ENCODE measurements at places on chromosomes 1 and 21.

DNA sequence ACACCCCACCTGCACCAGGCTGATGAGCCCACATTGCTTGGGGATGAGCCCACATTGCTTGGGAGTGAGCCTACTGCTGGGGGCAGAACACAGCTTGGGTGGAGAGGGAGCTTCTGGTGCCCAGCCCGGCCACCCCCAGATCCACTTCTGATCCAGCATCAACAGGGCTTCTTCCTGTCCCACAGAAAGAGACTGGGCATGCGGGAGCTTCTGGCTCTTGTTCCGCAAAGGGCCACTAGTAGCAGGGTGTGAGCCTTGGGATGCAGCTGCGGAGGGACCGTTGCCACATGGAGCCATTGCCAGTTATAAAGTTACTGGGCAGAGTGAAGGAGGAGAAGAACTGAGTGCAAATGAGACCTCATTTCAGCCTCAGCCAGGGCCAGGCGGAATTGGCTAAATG is 36.3 kb downstream of the PKP1 start:
- no peak for DNase-seq

DNA sequence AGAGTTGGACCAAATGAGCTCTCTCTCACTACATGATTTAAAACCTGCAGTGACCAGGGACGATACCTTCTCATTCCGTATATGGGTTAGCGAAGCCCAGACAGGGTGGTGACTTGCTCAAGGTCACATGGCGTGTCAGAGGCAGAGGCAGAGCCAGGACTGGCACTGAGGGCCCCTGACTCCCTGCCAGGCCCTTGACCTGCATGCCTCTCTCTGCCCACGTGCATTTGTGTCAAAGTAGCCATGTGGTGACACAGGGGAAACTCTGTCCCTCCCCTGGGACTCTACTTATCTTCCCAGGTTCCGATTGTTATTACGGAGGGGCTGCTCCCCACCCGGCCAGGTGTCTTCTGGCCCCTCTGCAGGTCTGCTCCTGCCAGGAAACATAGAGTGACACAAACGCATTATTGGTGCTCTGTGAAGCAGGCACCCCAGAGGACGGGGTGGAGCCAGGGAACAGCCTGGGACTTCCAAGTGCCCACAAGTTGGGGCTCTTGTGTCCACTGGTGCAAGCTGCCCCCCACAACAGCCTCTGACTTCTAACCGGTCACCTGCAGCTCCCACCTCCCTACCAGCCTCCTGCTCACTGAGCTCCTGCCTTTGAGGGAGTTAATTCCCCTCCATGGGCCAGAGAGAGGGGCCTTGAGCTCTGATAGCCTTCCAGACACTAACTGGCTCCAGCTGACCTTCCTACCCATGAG is 7.3 kb upstream of the TINAGL1 start:
- DNase-seq, result no peak

- DNase-seq, result no peak
Measured at GRCh38 chr1:240967070-240967724, 355.2 kb upstream of the GREM2 start.

DNA sequence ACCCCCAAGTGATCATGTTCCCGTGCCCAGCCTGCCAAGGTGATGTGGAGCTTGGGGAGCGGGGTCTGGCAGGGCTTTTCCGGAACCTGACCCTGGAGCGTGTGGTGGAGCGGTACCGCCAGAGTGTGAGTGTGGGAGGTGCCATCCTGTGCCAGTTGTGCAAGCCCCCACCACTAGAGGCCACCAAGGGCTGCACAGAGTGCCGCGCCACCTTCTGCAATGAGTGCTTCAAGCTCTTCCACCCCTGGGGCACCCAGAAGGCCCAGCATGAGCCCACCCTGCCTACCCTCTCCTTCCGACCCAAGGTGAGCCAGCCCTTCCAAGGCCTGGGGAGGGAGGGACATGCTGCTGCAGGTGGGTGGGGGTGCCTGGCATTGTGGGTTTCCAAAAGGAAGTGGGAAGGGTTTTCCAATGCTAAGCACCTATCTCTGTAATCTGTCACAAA is 2.3 kb downstream of the TRIM46 start:
- DNase-seq, result no peak

DNA sequence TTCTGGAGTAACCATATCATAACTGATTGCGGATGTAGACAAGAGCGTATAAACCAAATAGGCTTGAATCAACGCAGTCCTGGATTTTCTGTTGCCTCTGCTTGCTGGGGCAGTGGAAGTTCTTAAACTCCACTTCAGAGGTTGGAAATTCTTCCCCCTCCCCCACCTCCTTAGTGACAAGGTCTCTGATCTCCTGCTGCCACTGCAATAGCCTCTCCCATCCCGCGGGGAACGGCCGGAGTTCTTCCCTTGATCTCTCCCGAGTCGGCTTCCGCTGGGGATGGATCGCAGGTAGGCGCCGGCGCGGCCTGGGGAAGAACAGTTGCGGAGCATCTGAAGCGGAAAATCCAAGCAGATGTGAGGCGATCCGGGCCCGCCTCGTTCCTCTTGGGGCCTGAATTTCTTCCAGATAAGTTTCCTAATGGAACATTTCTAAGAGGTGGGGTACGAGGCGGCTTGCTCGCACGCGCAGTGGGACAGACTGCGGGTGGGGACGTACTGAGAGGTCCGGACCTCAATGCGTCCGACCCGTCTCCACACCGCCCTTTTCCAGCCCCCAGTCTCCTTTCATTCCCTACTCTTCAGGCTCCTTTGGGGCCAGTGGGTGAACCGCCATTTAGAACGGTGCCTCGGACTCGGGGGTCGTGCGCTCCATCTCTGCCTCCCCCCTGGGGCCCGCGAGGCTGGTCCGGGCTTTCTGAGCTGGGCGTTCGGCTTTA is 3.1 kb upstream of the SIM2 start:
- DNase-seq, result no peak

DNA sequence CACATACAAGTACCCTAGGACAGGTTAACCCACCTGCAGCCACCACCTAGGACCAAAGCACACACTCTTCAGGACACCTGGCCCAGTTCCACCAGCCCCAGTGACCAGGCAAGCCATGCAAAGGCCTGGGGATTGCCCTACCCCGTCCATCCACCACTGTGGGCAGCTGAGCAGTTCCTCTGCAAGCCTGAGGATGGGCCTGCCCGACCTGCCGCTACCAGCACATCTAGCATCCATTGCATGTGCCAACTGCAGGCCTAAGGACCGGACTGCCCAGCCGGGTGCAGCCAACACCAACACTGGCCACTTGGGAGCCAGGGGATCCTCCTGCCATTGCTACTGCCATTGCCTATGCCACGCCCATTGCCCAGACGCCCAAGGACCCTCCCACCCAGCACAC is 558.3 kb downstream of the SMYD3 start:
- DNase-seq, result no peak

- DNase-seq, result no peak
Measured at GRCh38 chr21:36425286-36425685, 40.1 kb downstream of the CHAF1B start.

- DNase-seq, result no peak
Measured at GRCh38 chr1:50531027-50531426, 107.8 kb upstream of the DMRTA2 start.

DNA sequence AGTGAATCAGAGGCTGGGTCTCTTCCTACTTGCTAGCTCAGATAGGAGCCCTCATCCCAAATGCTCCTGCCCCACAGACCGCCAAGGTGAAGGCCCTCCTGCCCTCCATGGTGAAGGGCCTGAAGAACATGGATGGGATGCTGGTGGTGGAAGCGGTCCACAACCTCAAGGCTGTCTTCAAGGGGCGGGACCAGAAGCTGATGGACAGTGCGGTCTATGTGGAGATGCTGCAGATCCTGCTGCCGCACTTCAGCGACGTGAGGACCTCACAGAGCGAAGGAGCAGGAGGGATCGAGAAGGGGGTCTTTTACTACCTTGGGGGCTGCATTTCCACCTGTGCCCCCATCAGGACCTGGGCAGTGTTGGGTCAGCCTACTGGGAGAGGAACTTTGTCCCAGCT is 14.6 kb upstream of the TTC4 start:
- no peak for DNase-seq

DNA sequence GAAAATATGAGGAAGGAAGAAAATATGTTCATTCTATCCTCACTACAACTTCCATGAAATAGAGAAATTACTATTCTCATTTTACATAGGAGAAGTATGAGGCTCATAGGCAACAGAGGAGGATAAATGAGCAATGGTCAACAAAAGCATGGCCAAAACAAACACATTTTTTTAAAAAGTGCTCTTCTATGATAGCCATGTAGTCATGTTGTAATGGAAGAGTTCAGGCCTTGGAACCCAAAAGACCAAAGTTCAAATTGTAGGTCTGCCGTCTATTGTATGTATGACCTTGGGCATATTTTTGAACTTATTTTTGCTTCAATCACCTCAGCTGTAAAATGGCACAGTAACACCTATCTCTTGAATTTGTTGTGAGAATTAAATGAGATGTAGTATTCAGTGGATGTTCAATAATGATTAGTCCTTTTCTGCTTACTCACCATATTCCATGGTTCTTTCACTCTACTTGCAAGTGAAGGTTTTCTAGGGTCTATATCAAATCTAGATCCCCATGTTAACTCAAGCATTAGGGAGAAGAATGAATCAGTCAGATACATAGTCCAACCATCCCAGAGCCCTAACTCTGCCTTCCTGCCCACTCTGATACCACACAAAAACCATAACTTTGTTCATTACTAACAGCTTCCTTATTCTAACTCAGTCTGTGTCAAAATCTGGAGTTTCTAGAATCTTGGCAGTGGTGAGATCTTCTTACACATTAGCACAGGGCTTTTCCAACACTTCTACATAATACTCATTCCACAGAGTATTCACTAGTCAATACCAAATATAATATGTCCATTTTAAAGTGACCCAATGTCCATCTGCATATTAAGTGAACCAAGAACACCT is 353.2 kb downstream of the PLPP3 start:
- DNase-seq, result no peak

DNA sequence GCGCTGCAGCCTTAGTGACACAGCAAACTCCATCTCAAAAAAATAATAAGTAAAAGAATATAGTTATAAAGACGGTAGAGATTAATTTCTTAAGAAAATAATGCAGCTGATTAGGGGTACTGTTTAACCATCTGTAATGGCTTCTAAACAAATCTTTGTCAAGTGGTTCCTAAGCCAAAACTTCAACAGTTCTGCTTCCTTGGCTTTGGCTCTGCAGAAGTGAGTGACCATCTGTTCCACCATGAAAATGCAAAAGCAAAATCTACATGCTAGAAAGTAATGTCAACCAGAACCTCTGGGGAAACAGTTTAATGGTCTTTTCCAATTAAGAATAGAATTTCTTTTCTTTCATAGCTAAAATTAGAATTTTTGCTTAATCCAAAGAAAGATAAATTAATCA is 8.3 kb upstream of the SH2D5 start:
- DNase-seq, result no peak

- DNase-seq, result no peak
Measured at GRCh38 chr1:61080413-61081143, 1.8 kb upstream of the NFIA start.

DNA sequence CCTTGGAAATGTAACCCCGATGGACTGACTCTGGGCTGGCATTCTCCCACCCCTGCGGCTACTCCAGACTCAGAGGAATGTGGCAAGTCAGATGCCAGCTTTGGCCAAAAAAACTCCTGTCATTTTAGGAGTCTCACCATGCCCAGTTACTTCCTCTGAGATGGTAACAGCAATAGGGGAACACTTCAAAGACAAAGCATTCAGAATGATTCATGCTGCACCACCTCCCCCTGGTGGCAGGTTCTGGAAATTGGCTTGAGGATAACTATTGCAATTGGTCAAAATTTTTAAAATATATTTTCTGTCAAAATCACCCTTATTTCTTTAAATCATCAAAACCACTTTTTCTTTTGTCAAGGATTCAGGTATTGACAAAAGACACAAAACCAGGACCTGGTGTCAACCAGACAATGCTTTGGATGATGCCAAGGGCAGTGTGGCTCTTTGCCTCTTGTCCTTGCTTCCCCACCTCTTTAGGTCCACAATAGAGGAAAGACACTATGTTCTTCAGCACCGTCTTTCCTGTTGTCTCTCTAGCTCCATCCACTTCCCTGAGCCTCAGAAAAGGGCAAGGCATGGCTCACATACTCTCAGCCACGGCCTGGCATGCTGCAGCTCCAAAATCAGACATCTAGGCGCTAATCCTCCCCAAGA is 9.9 kb upstream of the CDCA8 start:
- DNase-seq, result peak; percentile 76

DNA sequence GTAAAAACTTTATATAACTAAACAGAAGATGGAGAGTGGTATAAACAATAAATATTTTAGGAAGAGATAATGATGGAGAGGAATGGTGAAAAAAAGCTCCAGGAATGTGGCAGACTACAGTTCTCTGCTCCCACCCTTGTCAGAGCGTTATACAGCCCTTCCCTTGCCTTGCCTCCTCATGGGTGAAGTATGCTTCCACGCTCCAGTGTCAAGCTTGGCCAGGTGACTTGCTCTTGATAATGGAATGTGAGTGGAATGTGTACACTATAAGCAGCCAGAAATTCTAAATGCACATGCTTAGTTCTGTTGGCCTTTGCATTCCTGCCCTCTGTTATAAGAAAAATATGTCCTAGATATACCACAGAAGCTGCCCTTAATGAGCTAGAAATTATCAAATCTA is 24.7 kb upstream of the POGK start:
- DNase-seq, result no peak

DNA sequence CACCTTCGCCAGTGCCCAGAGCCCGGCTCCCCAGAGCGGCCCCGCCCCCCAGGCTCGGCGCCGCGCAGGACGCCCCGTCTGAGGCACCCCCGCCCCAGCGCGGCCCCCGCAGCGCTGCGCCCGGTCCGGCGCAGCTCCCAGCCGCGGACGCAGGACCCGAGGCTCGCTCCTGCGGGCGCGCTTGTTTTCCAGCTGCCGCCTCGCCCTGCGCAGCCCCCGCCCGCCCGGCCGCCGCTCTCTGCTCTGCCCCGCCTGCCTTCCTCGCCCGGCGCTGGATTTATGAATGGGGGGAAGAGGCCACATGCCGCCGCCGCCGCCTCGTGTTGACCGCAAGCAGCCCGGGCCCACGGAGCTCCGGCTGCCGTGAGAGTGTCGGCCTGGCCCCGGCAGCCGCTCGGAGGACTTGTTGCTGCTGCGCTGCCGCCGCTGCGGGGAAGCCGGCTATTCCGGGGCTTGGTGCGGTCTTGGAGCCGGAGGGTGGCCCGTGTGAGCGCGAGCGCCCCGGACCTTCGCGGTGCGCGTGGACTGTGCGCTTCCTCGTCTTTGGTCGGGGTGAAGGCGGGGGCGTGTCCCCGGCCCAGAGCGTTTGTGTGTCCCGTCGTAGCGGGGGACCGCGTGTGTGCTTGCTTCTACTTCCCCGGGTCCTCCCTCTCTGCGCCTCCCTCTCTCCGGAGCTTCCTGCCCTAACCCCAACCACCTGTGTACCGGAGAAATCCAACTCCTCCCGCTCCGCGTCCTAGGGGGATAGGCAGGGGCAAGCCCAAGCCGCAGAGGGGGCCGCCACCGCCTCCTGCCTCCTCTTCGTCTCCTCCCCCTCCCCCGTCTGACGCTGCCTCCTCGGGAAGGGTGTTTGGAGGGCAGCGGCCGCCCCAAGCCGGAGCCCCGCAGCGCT is 736 bp downstream of the KCNC4 start:
- DNase-seq, result peak; percentile 76

Measured in stimulated activated naive CD4-positive, alpha-beta T cell (primary cell).